Spinal cord (tissue), 10 donors: ENCODE measurements at places on chromosomes 7 and 10. TPM values are rescaled to one million over a fixed set of nuclear protein-coding genes. Genes with fewer than 3 reads are reported as not detected.

The GCK gene
- 13.9 TPM for polyA plus RNA-seq

The GPR37 gene
- 19.3 TPM for polyA plus RNA-seq

The SLC35B4 gene
- polyA plus RNA-seq, result 20.4 TPM

The SNX13 gene
- 40.6 TPM for polyA plus RNA-seq

The NPFFR1 gene
- 1.5 TPM for polyA plus RNA-seq

The RSPH10B2 gene
- 4.6 TPM for polyA plus RNA-seq

The SLC16A9 gene
- 35.4 TPM for polyA plus RNA-seq

The ZNF488 gene
- 39.6 TPM for polyA plus RNA-seq

The RTKN2 gene
- 13.0 TPM for polyA plus RNA-seq

The FAM13C gene
- 52.5 TPM for polyA plus RNA-seq

The TMEM196 gene
- 18.8 TPM for polyA plus RNA-seq

The HYAL4 gene
- not detected for polyA plus RNA-seq

The LRRC72 gene
- polyA plus RNA-seq, result not detected

The SSC4D gene
- polyA plus RNA-seq, result 3.1 TPM

The GRM3 gene
- polyA plus RNA-seq, result 27.2 TPM

The AMPH gene
- polyA plus RNA-seq, result 116 TPM

The CYP2C8 gene
- 7.0 TPM for polyA plus RNA-seq

The MYL7 gene
- polyA plus RNA-seq, result 4.5 TPM

The TAS2R39 gene
- polyA plus RNA-seq, result not detected

The WIPF3 gene
- 17.8 TPM for polyA plus RNA-seq

The TCAF2 gene
- polyA plus RNA-seq, result 2.7 TPM

The ICA1 gene
- 27.7 TPM for polyA plus RNA-seq

The SEC31B gene
- polyA plus RNA-seq, result 23.1 TPM

The PCLO gene
- polyA plus RNA-seq, result 24.2 TPM

The GPER1 gene
- 9.9 TPM for polyA plus RNA-seq

The KIAA1549 gene
- 22.6 TPM for polyA plus RNA-seq

The CHCHD1 gene
- polyA plus RNA-seq, result 44.6 TPM
